GM12892 (cell line): ENCODE measurements at places on chromosomes 16 and 17.
A peak's percentile ranks its signal among the peaks of the same experiment; 100 is the strongest.

DNA sequence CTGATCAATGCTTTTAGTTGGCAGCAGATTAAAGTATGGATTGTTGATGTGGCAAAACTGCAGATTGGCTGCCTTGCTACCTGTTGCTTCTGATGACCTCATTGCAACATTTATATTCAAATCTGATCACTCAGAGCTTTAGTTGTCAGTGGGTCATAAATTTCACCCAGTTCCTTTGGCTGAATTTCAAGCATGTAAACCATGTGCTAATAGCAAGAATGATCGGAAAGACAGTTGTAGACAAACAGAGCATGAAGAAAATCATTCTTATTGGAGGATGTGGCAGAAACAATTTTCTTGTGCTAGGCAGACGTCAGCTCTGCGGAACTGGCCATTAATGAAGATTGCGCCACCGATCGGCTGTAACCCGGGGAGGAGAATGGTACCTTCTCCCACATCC lies 346.6 kb upstream of the EEF2KMT start:
- DNase-seq: no peak

GRCh38 chr16:58418601-58419000 lies 26.3 kb downstream of the GINS3 start:
- DNase-seq: no peak

DNA sequence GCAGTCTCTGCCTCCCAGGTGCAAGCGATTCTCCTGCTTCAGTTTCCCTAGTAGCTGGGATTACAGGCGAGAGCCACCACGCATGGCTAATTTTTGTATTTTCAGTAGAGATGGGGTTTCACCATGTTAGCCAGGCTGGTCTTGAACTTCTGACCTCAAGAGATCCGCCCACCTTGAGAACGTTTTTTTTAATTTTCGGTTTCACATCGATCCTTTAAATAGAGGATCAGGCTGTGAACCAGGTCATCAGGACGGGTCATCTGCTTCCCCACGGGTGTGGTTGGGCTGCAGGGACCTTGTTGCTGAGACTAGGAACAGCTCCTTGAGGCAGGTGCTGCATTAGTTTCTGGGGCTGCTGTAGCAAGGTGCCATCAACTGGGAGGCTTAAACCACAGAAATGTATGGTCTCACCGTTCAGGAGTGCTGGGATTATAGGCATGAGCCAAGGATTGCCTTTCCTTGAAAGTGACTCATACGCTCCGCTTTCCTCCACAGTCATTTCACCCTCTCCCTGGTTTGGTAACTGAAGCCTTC lies 7.9 kb upstream of the NAGPA start:
- no peak for DNase-seq

GRCh38 chr17:17942846-17943245 lies 29.4 kb downstream of the TOM1L2 start:
- DNase-seq: no peak

GRCh38 chr16:15886078-15886477 lies 2.3 kb downstream of the CEP20 start:
- no peak for DNase-seq

GRCh38 chr16:10608687-10609401 lies 28.4 kb upstream of the EMP2 start:
- DNase-seq: no peak

DNA sequence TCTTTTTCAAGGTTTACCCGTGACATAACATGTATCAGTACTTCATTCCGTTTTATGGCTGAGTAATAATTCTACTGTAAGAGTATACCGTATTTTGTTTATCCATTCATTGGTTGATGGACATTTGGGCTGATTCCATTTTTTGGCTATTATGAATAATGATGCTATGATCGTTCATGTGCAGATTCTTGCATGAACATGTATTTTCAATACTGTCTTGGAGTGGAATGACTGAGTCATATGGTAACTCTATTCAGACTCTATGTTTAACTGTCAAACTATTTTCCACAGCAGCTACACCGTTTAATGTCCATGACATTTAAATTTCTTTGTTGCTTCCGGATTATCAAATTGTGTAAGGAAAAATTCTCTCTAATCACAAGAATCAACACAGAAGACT lies 17.9 kb downstream of the BFAR start:
- DNase-seq: no peak

DNA sequence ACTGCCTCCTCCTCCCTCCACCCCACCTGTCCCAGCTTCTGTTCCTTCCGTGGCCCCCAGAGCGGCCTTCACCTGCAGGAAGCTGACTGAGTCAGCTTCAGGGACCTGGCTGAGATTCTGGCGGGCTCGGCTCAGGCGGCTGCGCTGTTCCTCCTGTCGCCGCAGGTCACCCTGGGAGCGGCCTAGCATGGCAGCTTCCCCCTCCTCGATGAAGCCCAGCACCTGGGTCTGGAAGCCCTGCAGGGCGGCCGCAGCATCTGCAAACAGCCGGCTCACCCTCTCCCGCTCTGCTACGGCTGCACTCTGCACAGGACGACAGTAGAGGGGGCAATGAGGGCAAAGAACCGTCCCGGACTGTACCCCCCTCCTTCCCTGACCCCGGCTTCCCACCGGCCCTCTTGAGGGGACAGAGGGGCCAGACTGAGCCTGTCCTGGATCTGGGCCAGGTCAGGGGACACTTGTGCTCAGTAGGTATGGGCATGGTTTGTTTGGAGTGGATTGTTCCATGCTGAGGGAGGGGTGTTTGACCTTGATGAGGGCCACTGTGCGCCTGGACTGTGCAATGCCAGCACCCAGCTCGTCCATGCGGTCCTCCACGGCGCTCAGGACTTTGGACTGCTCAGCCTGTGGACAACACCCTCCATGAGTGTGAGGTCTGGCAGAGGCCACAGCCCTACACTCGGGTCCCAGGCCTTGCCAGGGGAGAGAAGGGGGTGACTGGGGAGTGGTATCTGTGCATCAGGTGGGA lies 2.0 kb downstream of the TRIM47 start:
- DNase-seq: no peak

- DNase-seq: no peak
Measured at GRCh38 chr16:497258-497657, 30.3 kb upstream of the CAPN15 start.

DNA sequence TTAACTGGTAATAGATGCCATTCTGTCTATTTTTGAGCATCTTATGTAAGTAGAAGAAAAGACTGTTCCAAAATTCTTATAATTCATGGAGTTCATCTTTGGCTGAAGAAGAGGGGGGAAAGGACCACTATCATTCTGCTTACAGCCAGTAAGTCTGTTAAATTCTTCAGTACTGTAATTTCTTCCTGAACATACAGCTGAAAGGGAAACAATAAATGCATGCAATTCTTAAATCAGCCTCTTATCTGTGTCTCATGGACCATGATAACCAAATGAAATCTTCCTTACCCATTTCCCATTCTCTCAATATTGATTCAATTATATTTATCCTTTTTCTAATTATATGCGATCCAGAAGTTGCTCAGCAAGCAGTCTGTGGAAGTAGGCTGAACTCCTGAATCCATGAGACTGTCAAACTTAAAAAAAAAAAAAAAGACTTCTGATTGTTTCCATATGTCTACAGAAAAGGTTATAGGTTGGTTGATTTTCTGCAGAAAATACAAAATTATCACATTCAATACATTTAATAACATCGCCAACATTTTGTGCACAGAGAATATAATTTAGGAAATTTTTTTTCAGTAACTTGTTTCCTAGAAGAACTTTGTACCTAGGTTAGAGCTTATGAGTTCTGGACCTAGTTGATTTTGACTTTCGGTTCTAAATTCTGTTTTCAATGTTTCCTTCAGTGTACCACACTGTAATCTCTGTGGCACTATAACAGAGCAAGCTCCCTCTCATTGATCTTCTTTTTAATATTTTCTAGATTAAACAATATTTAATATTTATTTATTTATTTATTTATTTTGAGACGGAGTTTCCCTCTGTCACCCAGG lies 1.2 kb upstream of the ABCA9 start:
- DNase-seq: no peak

DNA sequence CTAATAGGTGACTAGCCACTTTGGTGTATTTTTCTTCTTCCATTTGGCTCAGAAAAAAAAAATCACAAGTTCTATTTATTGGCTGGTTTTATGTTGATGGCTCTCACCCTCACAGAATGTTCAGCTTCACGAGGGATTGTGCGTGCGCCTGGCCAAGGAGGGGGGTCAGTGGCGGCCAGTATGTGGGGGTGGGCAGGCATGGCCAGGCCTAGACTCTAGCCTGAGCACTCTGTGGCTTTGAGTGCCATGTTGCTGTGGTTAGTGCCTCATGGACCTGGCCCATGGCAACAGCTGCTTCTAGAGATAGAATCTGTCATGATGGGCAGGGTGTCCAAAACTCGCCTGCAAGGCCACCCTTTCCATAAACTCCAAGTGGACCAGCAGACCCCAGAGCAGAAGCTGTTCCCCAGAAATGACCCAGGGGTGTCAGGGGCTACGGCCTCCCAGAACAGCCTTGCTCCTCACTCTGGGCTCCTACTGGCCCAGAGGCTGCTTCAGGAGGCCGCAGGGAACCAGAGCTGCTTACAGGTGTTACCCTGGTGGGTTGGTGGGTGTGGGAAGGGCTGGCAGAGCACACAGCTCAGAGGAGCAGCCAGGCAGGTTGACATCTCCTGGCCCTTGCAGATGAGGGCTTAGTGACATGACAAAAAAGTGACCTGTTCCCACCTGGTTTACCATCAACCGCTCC lies 124.9 kb downstream of the SOCS1 start:
- no peak for DNase-seq

- no peak for DNase-seq
Measured at GRCh38 chr17:28925912-28926365, 23.1 kb upstream of the DHRS13 start.

- no peak for DNase-seq
Measured at GRCh38 chr16:24731722-24732419, 2.4 kb downstream of the TNRC6A start.

GRCh38 chr16:1105888-1106620 lies 10.0 kb upstream of the C1QTNF8 start:
- peak; percentile 69 for DNase-seq

GRCh38 chr16:64339052-64339770 lies 782.7 kb downstream of the CDH11 start:
- DNase-seq: no peak

DNA sequence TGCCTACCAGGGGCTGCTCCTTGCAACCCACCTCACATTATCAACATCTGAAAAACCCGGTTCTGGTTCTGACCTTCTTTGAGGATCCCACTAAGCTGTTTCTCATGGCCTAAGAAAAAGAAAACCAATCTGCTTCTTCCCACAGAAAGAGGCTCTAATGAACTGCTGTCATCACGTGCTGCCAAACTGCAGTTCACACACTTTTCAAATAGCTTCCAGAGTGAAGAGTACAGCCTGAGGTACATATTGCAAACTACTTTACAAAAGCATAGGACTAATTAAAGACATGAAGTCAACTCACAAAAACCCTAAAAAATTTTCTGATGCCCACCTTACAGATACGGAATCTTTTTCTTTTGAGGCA lies 36.7 kb downstream of the SMG6 start:
- DNase-seq: no peak

DNA sequence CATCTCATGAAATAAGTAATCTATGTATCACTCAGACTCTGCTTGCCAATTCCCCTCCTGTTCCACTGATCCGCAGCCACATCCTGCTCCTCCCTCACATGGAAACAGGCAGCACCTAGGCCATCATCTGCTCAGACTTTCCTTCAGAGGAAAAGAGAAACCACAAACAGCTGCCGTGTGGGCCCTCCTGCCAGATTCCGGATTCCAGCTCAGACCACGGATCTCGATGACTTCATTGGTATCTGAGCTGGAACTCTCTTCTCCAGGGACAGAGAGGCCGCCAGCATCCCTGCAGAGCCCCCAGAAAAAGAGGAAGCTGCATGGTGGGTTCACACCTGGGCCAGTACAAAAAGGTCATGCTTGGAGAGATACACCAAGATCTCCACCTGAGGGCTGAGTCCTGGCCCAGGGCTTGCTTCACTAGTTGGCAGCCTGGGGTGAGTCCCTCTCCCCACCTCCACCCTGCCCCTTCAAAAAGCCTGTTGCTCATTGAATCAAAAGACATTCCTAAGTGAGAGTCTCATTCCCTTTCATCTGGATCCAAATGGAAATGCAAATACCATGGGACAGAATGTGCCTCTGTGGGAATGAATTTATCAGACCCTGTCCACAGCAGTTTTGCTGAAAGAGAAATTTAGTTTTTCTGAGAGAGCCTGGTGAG lies 47.2 kb downstream of the HOXB1 start:
- DNase-seq: no peak
